ENCODE measurements at places on chromosomes 12 and 14.

- no peak for DNase-seq
Measured at GRCh38 chr12:94290353-94290752, 142.0 kb downstream of the PLXNC1 start.

DNA sequence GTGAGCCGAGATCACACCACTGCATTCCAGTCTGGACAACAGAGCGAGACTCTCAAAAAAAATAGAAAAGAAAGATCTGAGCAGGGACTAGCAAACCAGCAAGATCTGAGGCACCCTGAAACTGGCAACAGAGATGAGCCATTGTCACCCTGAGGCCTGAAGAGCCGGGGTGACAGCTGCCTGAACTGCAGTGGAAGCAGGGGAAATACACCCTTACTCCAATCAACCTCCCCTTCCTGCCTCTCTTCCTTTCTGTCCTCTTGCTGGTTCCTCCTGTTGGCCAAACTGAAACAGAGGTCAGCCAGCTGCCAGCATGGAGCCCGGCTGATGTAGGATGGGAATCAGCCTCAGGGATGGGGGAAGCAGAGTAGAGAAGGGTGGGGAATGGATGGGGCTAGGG, 192.0 kb downstream of the CHST11 start:
- DNase-seq: no peak

- no peak for DNase-seq
Measured at GRCh38 chr14:88599326-88599725, 36.5 kb downstream of the ZC3H14 start.

DNA sequence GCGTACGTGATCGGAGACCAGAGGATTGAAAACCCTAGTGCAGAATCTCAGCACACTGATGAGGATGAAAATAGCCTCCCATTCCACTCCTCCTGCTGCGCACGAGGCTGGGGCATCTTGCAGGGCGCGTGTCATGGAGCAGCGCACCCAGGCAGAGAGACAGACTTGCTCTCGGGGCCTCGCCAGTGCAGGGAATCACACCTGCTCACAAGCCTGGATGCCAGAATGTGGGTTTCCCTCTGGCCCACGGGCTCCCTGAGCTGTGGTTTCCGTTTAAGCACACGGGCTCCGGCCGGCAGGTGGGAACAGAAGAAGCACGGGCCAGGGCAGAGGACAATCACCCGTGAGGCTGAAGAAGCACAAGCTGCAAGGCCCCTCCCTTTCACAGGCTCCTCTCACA, 2.0 kb downstream of the FGF6 start:
- DNase-seq: no peak

GRCh38 chr12:69998922-69999321, 173.9 kb downstream of the MYRFL start:
- no peak for DNase-seq

GRCh38 chr14:54219261-54220070, 177.3 kb upstream of the CDKN3 start:
- no peak for DNase-seq

DNA sequence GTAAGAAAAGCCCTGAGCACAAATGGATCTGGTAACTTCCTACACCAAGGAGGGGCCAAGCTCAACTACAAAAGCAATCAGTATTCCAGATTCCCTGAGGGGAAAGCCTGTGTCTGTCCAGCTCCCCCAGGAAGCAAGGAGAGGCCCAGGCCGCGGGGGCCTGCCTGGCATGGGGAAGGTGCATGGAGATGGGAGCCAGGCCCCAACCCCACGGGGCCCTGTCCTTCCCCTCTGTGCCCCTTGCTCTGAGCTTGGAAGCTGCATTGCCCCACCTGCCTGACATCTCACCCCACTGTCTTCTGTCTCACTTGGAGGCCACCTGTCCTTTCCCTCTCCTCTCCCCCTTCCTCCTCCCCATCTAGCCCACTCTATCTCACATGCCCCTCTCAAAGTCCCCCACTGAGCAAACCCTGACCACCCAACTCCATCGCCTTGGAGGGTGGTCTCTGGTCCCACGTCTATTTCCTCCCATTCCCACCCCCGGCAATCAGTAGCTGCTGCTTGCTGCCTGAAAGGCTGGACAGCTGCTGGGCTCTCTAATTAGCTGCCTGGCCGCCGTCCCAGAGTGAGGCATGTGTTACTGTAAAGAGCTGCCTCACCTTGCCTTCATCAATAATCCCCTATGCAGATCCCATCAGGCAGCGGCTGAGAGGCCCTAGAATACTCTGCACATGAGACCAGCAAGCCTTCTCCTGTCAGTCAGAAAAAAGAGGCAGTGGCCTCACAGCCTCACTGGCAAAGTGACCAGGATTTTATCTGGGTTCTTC, 3.4 kb upstream of the TMEM229B start:
- DNase-seq: no peak

GRCh38 chr14:34436960-34437728, 24.9 kb downstream of the SPTSSA start:
- no peak for DNase-seq

DNA sequence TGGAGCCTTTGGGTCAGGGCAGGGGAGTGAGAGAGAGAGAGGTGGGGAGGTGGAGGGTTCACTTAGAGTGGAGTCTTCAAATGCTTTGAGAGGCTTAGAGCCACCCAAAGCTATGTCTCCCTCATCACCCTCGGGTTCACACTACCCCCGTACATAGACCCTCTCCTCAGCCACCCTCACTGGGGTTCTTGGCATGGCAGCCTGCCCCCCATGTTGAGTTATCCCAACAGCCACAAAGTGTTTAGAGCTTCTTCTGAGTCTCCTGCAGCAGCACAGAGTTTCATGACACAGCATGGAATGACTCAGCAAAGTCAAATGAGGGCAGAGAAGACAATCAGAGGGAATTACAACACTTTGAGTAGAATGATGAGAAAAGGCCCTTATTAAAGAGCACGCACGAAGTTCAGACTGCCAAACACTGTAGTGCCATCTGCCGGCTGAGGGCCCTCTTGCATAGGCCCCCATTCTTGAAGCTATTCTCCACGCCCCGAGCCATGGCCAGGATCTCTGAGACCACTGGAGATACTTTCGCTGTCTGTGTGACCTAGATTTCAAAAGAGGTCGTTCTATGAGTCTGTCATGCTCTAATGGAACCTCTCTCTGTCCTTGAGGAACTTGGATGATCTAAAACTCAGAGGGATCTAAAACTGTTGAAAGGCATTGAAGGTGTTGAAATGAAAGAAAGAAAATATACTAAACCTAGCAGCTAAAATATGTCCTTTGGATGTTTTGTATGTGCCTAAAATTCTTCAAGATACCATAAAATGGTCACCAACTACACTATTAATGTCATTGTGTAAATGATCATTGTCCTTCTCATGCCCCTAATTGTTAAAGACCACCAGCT, 221.9 kb downstream of the PELI2 start:
- DNase-seq: peak; percentile 81

GRCh38 chr12:1907652-1908611, 10.5 kb downstream of the CACNA2D4 start:
- peak; percentile 70 for DNase-seq

DNA sequence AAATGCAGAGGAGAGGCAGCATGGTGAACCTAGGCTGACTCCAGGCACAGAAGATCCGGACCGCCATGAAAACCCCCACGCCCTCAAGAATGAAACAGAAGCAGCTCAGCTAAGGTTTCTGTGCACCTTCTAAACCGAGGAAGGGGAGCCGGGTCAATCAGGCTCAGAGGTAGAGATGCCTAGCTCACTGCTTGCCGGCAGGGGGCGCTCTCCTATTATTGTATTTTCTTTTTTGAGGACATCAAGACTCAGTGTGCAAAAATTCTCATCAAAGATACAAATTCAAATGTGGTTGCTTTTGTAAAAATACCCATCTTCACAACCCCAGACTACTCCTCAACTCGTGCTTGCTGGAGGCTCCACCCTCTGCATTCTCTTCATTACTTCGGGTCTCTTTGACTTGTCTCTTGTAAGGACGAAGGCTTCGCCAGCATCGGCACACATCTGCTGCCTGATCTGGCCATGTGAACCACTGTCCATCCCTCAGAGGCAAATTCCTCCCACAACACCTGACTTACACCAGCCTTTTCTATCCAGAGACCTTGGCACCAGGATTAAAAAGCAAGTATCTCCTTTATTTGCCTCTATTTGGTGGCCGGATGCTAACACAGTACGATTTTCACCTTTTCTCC, 33.4 kb upstream of the RNASE3 start:
- peak; percentile 83 for DNase-seq

DNA sequence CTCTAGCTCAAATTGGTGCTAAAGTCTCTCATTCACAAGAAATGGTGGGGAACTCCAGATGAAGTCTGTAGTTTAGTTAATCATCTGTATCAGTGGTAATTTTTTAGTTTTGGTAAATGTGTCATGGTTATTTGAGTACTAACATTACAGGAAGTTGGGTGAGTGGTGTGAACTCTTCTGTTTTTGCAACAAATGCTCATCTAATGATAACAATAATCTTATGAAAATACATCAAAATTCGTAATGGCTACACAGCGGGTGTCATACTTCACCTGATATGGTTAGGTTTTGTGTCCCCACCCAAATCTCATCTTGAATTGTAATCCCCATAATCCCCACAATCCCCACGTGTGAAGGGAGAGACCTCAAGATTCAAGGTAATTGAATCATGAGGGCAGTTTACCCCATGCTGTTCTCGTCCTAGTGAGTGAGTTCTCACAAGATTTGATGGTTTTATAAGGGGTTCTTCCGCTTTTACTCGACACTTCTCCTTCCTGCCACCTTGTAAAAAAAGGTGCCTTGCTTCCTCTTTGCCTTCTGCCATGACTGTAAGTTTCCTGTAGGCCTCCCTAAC, 209.3 kb upstream of the FOXN3 start:
- no peak for DNase-seq

DNA sequence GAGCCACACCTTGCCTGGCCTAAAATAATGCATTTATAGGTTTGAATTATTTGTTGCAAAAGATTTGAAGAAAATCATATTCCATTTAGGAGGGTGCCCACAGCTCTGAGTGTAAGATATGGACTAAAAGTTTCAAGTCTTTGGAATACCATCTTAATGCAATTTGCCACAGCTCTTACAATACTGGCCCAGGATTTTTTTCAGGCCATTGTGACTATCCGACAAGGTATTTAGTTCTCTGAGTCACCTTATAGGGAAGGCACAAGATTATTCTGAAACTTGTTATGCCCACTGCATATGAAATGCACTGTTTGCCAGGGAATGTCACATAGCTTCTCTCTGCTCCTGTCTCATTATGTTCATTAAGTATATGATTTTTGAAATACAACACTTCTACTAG, 29.6 kb upstream of the SLC6A13 start:
- DNase-seq: no peak

DNA sequence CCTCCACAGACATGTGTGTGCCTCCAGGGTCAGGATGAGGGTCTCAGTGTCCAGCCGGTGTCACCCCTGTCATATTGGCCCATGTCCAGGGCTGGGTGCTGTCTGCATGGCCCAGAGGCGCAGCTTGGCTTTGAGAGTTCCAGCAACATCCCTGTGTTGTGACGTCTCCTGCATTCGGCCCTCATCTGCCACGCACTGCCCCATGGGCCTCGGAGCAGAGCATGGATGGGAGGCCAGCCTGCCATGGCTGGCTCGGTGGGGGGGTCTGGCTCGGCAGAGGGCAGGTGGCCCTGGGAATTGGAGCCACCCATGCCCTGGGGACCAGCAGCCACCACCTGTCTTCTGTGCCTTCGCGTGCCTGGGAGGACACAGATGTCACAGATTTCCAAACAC, 10.8 kb upstream of the TEX22 start:
- DNase-seq: no peak

DNA sequence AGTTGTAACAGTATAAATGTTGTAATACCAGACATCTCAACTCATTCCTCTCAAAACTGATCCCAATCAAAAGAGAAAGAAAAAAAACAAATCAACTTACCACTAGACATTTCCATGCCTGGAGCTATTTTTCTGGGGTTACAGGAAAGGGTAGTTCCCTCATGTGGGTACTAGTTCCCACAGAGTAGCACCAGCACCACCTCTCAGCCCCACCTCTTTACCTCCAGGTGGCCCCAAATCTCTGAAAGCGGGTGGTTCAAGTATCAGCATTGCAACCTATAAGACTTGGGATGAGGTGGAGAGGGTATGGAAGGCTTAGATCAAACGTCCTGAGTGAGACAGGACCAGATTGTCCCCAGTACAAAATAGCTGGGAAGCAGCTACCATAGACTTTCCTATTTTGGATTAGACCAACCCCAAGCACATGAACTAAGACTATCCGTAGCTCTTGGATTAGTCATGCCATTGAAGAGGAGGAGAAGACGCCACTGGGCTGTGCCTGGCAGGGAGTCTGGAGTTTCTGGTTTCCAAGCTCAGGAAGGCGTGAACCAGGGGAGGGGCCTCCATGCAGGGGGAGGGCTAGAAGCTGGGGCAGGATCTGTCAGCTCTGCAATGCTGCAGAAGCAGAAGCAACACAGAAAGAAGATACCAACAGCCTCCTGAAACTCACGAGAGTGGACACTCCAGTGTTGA, at the start of gene SLC39A2:
SLC39A2 (plus strand) TSS at position 620 of the 693 bp plus-strand sequence. CDS start 154 bp downstream, outside the sequence.
- no peak for DNase-seq

- no peak for DNase-seq
Measured at GRCh38 chr14:104682107-104682593, 7.3 kb upstream of the INF2 start.

DNA sequence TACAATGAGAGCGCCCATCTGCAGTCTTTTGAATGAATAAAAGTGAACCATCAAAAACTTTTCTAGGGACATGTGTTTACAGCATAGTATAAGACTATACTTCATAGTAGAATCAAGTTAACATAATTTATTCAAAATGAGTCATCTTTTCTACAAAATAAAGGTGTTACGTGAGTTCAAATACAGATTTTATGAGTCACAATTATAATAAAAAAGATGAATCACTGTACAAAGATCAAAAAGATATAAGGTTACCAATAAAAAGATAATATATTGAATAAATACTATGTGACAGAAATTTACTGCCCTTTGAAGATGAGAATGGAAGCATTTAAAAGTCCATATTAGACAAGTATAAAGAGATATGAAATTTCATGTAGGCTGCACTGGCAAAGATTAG, 2.8 kb downstream of the MBIP start:
- no peak for DNase-seq

- no peak for DNase-seq
Measured at GRCh38 chr12:70359458-70360197, 6.5 kb upstream of the KCNMB4 start.

DNA sequence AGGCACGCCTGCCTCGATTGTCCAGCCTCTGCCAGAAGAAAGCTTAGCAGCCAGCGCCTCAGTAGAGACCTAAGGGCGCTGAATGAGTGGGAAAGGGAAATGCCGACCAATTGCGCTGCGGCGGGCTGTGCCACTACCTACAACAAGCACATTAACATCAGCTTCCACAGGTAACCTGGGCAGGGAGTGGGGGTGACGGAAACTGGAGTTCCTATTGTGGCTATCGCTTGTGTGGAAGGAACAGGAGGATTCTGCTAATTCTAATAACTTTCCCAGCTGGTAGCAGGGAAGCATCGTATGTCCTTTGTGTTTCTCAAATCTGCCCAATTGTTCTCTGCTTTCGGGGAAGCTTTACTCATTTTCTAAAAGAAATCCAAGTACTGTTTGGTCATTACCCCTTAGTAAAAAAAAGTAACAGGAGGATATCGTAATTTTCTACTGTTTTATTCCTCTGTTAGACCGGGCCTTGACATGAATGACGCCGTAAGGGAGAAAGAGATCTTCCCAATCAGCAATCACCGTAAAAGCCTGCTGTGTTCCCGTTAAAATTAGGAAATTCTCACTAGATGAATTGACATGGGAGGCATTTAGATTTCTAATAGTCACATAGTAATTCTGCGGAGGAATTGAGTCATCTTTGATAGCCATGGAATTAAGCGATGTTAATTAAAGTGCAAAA, 449 bp downstream of the THAP2 start:
- peak; percentile 43 for DNase-seq

GRCh38 chr12:68538726-68539614, 71.7 kb upstream of the RAP1B start:
- DNase-seq: peak; percentile 62

- no peak for DNase-seq
Measured at GRCh38 chr14:77970646-77971045, 170.7 kb downstream of the ADCK1 start.

- DNase-seq: peak; percentile 54
Measured at GRCh38 chr12:122834921-122835749, at the start of gene HIP1R. Gene HIP1R (plus strand): TSS chr12:122835457. CDS start chr12:122835551, 94 bp downstream.
